ENCODE measurements at places on chromosomes 2 and 18. TPM values are rescaled to one million over a fixed set of nuclear protein-coding genes. Genes with fewer than 3 reads are reported as not detected.

- DNase-seq = no peak
These were observed 636.0 kb downstream of the NR4A2 start for GRCh38 chr2:155696571-155696970.

DNA sequence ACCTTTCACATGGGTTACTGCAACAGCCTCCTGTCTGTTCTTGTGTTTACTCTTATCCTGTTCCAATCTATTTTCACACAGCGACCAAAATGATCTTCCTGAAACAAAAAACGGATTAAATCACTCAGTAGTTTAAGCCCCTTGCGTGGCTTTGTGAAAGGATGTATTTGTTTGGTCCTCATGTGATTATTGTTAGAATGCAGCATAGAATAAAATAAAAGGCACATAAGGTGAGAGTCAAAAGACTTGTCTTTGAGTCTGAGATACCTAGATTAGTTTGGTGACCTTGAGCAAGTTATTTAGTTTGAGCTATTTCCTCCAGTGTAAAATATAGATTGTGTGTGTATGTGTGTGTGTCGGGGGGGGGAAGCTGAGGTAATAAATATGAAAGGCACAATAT, 72.4 kb downstream of the EML4 start:
- DNase-seq = no peak

C2orf42 gene
- total RNA-seq = 7.6 TPM

CHMP1B gene
- 60.9 TPM for total RNA-seq

INO80B gene
- total RNA-seq = 25.0 TPM

LONRF2 gene
- total RNA-seq = 0.67 TPM

GRCh38 chr2:85009019-85009618, 38.2 kb downstream of the KCMF1 start:
- DNase-seq = no peak
